ENCODE measurements at places on chromosomes 3 and 15.
A peak's percentile ranks its signal among the peaks of the same experiment; 100 is the strongest.

GRCh38 chr3:179651687-179652446 is 973 bp upstream of the USP13 start:
- DNase-seq, result no peak

GRCh38 chr3:32194653-32195052 is 43.8 kb upstream of the CMTM8 start:
- DNase-seq, result no peak

DNA sequence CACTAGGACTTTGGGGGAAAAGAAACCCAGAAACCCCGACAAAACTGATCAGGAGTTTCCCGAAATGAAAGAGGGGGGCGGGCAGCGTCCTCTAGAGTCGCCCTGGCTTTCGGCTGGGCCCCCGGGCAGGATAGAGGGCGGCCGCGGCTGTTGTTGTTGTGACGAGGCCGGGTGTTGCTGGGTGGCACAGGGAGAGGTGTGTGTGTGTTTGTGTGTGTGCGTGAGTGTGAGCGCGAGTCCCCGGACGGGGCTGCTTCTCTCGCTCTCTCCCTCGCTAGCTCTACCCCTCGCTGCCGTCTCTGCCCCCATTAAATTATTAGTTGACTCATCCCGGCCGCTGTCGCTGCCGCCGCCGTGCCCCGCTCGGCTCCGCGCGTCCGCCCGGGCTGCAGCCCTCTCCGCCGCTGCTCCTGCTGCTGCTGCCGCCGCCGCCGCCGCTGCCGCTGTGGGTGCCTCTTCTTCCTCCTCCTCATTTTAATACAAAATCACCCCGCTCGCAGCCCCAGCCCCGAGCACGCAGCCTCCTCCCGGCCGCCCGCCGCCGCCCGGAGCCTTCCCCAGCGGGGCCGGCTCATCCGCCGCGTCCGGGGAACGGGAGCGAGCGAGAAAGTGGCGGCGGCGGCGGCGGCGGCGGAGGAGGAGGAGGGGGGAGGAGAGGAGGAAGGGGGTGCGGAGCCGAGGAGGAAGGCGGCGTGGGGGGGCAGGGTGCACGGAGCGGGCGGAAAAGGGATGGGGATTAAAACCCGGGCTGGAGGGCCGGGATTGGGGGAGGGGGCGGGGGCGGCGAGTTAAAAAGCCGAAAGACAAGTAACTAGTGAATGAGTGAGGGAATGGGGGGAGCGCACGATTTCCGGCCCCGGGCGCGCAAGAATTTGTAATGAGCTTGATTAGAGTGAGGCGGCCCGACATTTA is at the start of gene SATB1:
Gene SATB1 (minus strand): TSS at position 611 of the 912 bp plus-strand sequence. CDS start 4,372 bp downstream, outside the sequence.
- peak; percentile 90 for DNase-seq

DNA sequence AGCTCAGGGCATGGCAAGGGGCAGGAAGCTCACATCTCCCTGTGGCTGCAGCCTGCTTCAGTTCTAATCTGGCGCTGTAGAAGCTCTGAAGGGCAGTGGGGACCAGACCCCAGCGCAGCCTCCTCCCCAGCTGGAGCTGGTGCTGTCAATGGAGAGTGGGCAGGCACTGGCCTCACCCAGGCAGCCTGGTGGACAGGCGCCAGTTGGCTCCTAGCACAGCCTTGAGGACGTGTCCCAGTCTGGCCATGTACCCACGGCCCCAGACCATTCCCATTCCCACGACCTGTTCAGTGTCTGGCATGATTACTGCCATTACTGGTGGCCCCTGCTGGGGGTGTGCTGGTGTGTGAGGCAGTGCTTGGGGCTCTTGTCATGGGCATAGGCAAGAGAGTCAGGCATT is 16.3 kb downstream of the TYRO3 start:
- DNase-seq, result no peak

DNA sequence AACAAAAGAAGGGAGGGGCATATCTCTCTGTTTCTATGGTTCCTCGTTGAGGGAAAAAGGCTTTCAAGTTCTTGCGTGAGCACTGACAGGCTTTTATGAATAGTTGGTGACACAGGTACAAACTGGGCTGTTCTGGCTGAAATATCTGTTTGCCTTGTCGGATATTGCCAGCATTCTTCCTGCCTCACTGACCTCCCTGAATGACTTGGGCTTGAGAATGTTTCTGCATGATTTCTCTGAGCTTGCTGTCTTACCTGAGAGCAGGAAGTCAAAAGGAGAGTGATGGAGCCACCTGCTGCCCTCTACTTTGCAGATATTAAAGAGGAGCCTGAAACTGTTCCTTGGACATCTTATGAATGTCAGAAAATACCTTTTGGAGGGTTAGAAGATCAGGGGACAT is 4.8 kb downstream of the GCNT3 start:
- DNase-seq, result no peak

DNA sequence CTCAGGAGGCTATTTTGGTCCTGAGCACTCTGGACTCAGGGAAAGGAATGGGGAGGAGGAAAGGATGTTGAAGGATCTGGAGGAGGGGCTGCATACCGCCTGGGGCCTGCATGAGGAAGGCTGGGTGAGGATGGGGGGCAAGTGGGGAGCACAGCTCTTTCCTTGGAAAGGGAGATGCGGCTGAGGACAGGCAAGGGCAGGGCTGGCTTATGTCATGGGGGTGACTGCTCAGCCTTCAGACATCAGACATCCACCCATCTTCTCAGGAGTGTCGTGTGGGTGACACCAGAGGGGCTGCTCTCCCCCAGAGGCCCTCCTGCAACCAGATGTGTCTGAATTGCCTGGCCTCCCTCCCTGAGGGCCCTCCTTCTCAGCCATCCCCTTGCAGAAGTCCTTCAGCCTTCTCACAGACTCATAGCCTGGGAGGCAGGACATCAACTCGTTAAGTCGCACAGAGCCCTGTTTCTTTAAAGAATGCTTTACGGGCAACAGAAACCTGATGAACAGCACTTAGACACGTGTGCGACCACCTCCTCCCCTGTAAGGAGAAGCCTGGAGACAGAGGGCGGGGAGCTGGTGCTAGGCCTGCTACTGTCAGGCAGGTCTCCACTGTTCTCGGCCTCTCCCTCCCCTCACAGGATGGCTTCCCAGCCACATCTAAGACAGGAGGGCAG is 252.3 kb downstream of the OCA2 start:
- DNase-seq, result no peak

DNA sequence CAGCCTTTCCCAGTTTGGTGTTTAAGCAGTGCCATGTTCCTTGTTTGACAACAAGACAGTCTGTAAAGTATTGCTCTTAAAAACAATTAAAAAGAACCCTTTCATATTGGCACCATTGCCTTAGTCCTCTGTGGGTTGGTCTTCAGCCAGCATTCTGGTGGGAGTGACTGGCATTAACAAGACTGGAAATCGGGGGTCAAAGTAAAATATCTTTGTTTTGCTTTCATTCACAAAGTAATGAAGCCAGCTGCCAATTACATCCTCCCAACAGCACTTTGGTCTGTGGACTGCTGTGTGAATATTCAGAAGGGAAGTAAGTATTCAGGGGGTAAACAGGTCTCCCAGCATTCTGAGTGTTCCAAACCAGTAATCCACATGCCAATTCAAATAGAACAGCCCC is 8.3 kb upstream of the VILL start:
- peak; percentile 6 for DNase-seq

DNA sequence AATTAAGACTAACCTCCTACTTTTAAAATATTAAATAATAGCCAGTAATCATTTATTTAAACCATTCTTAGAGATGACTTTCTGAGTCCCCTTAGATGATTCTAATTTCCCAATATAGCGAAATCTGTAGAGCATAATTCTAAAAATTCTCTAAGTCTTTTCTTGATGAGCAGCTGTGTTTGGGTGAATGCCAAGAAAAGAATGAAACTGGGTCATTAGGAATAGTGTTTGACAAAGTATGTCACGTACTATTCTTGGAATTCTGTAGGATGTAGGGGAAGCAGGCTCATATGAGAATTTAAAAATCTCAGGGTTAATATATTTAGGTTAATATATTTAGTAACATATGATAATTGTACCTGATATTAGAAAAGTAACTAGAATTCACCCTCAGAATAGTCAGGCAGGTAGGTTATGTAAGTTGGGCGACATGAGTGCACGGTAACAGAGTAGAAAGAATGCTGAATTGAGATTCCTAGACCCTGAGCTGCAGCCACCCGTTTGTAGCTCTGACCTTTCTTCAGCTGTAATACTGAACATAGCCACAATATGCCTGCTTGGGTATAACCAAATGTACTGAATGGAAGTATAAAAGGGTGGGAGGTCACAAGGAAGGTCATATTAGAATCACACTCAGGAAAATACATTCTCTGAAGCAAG is 524.3 kb downstream of the UNC13C start:
- no peak for DNase-seq

DNA sequence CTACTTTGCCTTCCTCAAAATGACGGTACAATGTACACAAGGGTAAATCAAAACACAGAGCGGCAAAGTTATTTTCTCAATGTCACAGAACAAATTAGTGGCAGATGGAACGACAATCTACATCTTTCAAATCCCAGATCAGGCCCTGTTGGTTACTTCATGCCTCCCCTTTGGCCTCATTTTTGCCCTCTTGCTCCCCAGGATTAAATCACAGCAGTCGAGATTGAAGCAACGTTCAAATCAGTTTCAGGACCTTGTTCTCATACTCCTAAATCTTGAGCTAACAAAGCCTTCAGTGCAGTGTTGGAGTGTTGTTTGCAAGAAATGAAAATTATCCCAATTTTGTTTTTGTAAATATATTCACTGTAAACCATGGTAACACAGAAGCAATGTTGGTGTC is 91.4 kb downstream of the FBN1 start:
- no peak for DNase-seq

DNA sequence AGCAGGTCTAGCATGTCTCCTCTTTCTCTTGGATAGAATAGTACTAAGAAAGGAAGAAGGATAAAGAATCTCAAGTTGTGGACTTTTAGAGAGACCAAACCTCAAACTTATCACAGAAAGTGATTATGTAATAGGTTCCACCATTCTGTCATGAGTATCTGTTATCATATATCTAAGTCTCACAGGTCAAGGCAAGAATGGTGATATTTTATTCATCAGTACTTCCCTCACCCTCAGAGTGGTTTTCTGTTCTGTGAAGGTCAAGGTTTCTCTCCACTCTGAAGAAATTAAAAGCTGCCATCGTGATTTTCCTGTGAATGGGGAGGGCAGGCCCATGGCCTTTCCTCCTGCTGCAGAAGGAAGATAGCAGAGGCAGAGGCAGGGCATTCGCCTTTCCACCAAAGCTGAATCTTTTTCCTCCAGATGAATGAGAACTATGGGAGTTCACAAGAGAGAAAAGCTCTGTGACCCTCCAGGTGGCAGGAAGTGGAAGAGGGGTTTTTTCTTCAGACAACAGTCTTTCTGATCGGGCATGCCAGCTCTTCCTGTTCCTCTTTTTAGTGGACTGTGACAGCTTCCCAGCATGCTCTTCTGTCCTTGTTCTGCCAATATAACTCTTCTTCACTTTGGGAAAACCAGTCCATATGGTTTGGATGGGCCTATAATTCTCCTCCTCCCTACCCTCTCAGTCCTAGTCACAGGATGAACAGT is 37.1 kb upstream of the CCK start:
- DNase-seq, result no peak

- DNase-seq, result no peak
Measured at GRCh38 chr15:85333132-85333831, 47.1 kb upstream of the AKAP13 start.

- DNase-seq, result no peak
Measured at GRCh38 chr3:169575381-169575780, 88.1 kb downstream of the MECOM start.

GRCh38 chr3:66276705-66277274 is 56.0 kb downstream of the SLC25A26 start:
- DNase-seq, result peak; percentile 79

DNA sequence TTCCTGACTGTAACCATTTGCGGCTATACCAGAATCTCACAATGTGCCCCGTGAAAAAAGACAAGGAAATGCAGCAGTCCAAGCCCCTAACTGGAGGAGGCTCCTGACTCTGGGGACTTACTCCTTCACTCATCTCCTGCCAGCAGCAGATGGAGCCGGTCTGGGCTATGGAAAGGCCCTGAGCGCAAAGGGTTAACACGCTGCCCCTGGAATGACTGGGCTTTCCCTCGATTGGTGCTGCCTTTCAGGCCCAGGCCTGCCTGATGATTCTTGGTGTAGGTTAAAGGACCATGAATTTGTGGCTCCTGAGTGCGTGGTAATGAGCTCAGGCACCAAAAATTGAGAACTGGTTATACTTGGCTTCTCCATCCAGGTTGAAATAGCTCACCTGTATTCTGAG is 42.3 kb upstream of the GALNT15 start:
- no peak for DNase-seq

GRCh38 chr3:69052472-69052898 is 352 bp upstream of the TMF1 start:
- no peak for DNase-seq

DNA sequence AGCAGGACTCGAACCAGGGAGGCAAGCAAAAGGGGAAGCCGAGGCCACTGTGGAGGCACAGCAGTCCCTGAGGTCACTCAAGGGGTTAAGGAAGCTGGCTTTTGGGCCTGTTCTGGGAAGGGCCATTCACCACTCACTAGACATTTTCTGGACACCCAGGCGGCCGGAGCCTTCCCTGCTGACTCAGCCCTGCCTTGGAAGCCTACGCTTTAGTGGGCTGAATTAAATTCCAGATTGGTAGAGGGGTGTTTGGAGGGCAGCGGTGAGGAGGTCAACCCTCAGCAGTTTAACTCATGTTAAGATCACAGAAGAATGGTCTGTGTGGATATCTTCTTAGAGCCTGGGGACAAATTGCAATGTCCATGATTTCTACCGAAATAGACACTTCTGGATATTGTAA is 152.8 kb downstream of the GABRG3 start:
- DNase-seq, result no peak

- no peak for DNase-seq
Measured at GRCh38 chr15:68590721-68591389, 12.1 kb downstream of the CORO2B start.

- no peak for DNase-seq
Measured at GRCh38 chr3:36893137-36893557, 51.7 kb downstream of the TRANK1 start.

DNA sequence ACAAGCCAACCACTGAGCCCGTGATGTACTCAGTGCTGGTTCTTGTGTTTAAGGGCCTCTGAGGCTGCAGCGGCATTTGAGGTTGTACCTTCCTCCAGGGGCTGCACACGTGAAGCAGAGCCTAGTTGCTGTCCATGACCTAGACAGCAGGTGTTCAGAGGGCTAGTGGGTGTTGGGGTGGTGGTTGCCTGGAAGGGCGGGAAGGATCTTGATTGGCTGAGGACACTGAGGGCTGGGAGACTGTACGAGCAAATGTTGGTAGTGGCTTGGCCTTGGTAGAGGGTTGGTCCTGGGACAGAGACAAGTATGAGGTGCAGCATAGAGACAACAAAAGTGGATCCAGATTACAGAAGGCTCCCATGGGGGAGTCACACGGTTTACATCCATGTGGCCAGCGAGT is 17.0 kb upstream of the HES1 start:
- no peak for DNase-seq

Data from femur (tissue), 1 donor.